ENCODE measurements at places on chromosomes 3 and 15. TPM values are rescaled to one million over a fixed set of nuclear protein-coding genes. Genes with fewer than 3 reads are reported as not detected.

The SPSB4 gene
- total RNA-seq, result 0.22 TPM

The ITIH1 gene
- not detected for total RNA-seq

The NGRN gene
- 56.5 TPM for total RNA-seq

The PARP6 gene
- 41.1 TPM for total RNA-seq

- no peak overlapping the region for H3K4me3 ChIP-seq
- no peak for DNase-seq
- no peaks in the 10 kb centered on the region for H3K27me3 ChIP-seq
- no peaks in the 10 kb centered on the region for H3K4me1 ChIP-seq
- H3K27ac ChIP-seq, result no peak overlapping the region
Measured at GRCh38 chr3:141060327-141060726, 9.2 kb downstream of the SPSB4 start.

DNA sequence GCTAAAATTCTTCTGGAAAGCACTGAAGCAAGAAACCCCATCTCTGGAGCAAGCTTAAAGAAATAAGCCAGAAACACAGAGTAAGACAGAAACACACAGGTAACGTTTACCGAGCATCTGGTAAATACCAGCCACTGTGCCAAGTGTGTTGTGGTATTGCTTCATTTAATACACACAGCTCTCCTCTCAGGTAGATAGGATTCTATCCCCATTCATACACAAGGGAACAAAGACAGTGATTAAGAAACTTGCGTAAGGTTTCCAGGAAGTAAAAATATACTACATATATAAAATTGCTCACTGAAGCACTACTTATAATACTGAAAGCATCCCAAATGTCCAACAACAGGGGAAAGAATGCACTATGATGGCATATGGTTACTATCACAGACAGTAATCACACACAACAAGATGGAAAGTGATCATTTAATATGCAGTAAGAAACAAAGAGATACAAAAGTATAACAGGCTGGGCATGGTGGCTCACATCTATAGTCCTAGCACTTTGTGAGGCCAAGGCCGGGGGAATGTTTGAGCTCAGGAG, 27.5 kb downstream of the TAMM41 start:
- no peak overlapping the region for H3K4me3 ChIP-seq
- H3K4me1 ChIP-seq, result peaks cover 8% of the 10 kb centered on the region
- no peaks in the 10 kb centered on the region for H3K36me3 ChIP-seq
- H3K27ac ChIP-seq, result no peak overlapping the region
- DNase-seq, result no peak
- no peaks in the 10 kb centered on the region for H3K27me3 ChIP-seq

DNA sequence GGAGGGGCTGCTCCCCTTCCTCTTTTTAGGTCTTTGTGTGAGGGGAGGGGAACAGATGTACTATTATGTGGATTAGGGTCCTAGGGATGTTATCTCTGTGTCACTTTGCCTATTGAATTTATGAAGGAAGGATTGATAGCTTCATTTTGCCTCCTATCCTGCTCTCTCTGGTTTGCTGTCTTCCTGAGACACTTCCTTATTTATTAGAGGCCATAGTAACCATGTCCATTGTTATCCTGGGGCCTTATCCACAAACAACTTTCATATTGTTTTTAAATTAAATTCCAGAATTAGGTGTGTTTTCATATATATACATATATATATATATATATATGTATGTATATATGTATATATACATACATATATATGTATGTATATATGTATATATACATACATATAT, 83.2 kb upstream of the LRRFIP2 start:
- H3K27ac ChIP-seq, result no peak overlapping the region
- H3K4me3 ChIP-seq, result no peak overlapping the region
- no peaks in the 10 kb centered on the region for H3K36me3 ChIP-seq
- H3K27me3 ChIP-seq, result no peaks in the 10 kb centered on the region

DNA sequence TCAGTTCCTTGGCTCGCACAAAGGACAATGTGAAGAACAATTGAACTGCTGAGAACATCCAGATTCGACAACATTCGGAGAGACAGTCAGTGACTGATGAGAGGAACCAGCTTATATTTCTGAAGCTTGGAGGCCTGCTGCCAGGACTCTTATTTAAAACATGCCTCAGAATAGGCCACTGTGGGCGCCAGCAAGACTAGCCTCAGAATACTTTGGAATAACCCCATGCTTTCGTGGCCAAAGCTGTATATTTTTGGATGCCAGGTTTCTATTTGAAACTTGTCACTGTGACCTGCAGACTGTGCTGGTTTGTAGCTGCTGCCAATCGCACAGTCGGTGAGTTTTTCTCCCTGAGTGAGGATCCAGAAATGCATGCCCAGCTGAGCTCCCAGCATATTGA, 129.9 kb upstream of the UBE3A start:
- H3K27ac ChIP-seq, result no peak overlapping the region
- no peaks in the 10 kb centered on the region for H3K36me3 ChIP-seq
- H3K27me3 ChIP-seq, result no peaks in the 10 kb centered on the region
- no peak for DNase-seq

DNA sequence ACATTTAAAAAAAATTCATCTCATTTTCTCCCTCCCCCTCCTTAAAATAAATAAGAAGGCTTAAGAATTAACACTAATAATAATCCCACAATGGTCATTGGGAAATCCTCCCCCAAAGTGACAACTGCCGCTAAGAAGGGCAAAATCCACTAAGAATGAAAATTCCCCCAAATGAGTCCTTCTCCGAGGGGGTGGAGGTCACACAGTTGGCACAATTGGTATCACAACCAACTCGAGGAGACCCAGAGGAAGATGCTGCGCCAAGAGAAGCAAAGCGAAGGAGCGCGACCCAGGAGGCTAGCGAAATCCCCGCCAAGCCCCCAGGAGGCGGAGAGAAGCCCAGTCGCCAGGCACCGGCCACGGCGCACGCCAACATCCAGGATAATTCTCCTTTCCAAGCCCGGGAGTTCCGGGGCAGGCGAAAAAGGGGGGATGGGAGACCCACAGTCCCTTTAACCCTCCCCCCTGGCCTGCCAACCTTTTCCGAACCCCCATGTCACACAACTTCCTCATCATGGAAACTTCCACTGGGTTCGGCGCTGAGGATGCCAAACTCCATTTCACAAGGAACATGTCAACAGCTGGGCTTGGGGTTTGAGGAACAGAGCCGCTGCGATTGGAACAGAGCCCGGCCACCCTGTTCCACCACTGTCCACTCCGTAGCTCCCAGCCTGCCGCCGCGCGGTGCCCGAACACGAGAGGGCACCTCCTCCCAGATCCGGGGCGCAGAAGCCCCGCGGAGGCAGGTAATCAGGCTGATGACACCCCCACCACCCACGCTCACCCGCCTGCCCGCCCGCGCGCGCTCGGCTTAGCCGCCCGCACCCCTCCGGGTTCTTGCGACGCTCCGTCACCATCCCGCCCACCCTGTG, 668 bp downstream of the THRB start:
- DNase-seq, result peak; percentile 20
- peak overlapping the region; percentile 67 for H3K4me3 ChIP-seq
- peaks cover 32% of the 10 kb centered on the region for H3K27me3 ChIP-seq
- no peaks in the 10 kb centered on the region for H3K36me3 ChIP-seq

DNA sequence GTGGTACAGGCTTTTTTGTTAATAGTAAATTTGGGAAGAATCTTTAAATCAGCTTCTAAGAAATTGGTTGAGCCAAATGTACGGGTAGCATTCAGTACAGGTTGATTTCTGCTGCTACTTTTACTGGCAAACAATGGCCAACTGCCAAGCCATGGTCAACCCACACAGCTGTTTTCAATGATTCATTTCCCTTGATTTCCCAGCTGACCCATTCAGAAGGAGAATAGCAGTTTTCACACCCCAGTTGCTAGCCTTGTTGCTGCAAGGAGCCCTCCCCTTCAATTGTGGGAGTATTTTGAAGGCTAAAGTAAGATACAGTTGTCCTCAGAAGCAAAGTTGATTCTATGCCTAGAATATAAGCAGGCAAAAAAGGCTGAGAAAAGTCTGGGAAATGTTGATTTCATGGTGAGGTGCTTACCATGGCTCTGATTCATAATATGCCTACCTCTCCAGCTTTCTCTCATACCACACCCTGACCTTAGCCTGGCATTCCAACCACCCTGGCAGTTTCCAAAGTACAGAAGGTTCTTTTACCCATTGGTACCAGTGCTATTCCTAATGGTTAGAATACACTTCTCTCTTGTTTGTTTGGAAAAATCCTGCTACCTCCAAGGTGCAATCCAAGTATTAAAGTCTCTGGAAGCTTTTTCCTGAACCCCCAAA, 320.3 kb upstream of the TGFBR2 start:
- H3K36me3 ChIP-seq, result no peaks in the 10 kb centered on the region
- peak; percentile 99 for DNase-seq
- H3K27me3 ChIP-seq, result no peaks in the 10 kb centered on the region
- peaks cover 70% of the 10 kb centered on the region for H3K4me1 ChIP-seq
- peak overlapping the region; percentile 60 for H3K27ac ChIP-seq
- H3K4me3 ChIP-seq, result no peak overlapping the region

DNA sequence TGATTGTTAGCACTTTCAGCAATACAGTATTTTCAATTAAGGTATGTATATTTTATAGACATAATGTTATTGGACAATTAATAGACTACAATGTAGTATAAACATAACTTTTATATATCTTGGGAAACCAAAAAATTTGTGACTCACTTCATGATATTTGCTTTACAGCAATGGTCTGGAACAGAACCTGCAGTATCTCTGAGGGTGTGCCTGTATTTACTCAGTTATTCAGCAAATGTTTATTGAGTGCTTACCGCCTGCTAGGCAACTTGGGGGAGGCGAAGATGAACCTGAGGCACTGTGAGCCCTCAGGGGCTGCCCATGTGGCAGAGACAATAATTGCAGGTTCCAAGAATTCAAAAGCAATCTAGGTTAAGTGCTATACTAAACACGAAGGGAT, 144.8 kb downstream of the GABRB3 start:
- DNase-seq, result no peak
- no peaks in the 10 kb centered on the region for H3K36me3 ChIP-seq
- H3K4me1 ChIP-seq, result no peaks in the 10 kb centered on the region
- H3K27ac ChIP-seq, result no peak overlapping the region

All from endothelial cell of umbilical vein (primary cell).